ENCODE measurements at places on chromosomes 5 and 9.

- DNase-seq, result no peak
These were observed 92.6 kb downstream of the RASEF start for GRCh38 chr9:82970359-82970758.

DNA sequence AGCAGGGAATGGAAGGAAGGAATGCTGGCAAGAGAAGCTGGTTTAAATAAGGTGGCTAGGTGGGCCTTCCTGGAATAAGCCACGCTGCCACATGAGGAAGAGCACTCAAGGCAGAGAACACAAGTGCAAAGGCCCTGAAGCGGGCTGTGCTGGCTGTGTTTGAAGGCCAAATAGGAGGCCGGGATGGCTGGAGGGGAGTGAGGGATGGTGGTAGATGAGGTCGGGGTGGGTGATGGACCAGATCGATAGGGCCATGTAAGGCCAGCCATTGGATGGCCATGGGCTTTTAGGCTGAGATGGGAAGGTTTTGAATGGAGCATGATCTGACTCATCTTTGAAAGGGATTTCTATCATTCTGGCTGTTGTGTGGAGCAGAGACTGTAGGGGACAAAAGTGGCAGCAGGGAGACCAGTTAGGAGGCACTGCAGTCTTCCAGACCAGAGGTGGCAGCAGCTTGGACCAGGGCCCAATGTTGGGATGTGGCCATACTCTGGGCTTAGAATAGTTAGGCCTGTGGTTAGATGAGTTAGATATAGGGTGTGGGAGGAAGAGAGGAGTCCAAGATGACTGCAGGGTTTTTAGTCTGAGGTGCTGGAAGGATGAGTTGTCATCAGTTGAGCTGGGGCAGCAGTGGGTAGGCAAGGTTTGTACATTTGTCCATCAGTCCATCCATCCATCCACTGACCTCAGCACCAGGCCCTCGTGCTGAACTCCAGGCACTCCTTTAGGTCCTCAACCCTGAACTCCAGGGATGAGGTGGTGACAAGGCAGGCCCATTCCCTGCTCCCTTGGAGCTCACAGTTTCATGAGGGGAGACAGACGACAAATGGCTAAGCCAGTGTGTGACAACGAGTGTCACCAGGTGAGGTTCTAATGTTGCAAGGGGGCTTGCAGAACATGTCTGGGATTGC is 30.3 kb downstream of the NDST1 start:
- peak; percentile 70 for DNase-seq

DNA sequence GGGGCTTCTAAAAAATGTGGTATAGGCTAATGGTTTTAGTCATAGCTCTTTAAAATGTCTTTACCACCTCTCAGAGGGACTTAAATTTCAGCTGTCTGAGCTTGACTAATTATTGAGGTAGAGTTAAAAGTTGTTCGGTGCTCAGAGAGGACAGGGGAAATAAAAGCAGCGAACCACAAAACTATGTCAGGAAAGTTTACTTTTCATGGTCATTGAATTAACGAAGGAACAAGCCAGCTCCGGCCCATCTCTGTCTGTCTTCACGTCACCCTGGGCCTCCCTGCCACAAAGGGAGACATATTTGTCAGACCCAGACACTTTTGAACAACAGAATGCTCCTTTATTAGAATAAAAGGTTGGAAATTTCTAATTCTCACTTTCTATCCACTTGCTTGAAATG is 98.8 kb upstream of the EFNA5 start:
- DNase-seq, result no peak

DNA sequence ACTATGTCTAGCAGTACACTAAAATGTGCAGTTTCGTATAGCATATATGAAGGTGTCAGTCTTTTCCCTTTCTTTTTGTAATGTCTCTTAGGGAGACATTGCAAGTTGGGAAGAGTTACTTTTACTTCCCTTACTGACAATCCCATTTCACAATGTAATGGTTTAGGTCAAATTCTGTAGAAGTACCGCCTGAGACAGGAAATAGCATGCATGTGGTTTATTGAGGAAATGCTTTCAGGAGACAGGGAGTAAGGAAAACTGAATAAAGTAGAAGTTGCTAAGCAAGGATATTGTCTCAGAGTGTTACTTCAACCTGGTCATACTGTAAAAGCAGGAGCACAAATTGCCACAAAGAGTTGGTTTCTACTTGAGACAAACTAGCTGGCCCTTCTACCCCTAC is 32.1 kb upstream of the MSANTD3 start:
- DNase-seq, result no peak

GRCh38 chr5:115450741-115451140 is 93.8 kb downstream of the FEM1C start:
- DNase-seq, result peak; percentile 67

GRCh38 chr5:148388696-148389095 is 4.9 kb downstream of the FBXO38 start:
- no peak for DNase-seq

- DNase-seq, result no peak
These were observed 48.6 kb downstream of the PARP8 start for GRCh38 chr5:50715001-50715400.

Measured in AG20443 (cell line).